Posterior vena cava (tissue), 2 donors: ENCODE measurements at places on chromosomes 1 and 21. TPM values are rescaled to one million over a fixed set of nuclear protein-coding genes. Genes with fewer than 3 reads are reported as not detected.
A peak's percentile ranks its signal among the peaks of the same experiment; 100 is the strongest.

ADORA1 gene
- 0.32 TPM for total RNA-seq

PLA2G2C gene
- total RNA-seq: 0.14 TPM

CELA3B gene
- total RNA-seq: not detected

LDLRAD1 gene
- total RNA-seq: not detected

FABP3 gene
- 142 TPM for total RNA-seq

SERPINC1 gene
- 0.65 TPM for total RNA-seq

TNFSF4 gene
- total RNA-seq: 0.57 TPM

DNA sequence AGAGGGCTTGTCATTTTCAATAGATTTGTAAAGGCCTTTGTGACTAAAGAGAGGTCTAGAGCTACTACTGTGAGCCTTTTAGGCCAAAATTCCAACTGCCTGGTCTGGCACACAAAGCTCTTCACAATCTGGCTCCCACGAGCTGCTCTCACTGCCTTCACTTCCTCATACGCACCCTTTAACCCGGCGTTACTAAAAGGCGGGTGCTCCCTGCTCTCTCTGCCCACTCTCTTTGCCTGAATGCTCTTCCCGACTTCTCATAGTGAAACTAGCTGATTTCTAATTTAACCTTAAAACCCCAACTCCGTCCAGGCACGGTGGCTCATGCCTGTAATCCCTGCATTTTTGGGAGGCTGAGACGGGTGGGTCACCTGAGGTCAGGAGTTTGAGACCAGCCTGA lies 14.2 kb downstream of the BSDC1 start:
- peak; percentile 12 for DNase-seq

DNA sequence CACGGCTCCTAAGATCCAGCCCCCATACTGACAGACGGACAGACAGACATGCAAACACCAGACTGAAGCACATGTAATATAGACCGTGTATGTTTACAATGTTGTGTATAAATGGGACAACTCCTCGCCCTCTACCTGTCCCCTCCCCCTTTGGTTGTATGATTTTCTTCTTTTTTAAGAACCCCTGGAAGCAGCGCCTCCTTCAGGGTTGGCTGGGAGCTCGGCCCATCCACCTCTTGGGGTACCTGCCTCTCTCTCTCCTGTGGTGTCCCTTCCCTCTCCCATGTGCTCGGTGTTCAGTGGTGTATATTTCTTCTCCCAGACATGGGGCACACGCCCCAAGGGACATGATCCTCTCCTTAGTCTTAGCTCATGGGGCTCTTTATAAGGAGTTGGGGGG lies 23.2 kb downstream of the TMEM53 start:
- no peak for DNase-seq

- no peak for DNase-seq
Measured at GRCh38 chr1:92786111-92786901, 1.4 kb upstream of the EVI5 start.

- no peak for DNase-seq
Measured at GRCh38 chr1:234083460-234083859, 179.0 kb downstream of the SLC35F3 start.

- no peak for DNase-seq
Measured at GRCh38 chr21:16258844-16259611, 529.2 kb downstream of the USP25 start.

GRCh38 chr1:144101397-144102045 lies 129.7 kb upstream of the FAM72C start:
- peak; percentile 91 for DNase-seq

DNA sequence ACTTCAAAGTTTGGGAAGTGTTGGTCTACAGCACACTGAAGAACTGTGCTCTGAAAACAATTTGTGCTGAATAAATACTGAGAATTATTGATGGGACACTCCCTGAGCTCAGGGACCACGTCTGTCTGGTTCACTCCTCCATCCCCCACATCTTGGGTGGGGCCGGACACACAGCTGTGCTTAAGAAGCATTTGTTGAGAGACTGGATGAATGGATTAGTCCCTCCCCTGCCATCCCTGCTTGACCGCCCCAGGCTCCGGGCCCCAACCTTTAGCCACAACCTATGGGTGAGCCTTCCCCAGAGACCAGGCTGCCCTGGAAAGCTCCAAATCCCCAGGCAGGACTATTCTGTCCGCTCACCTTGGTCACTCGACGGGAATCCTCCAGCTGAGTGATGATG lies 7.5 kb downstream of the TRIM63 start:
- no peak for DNase-seq

DNA sequence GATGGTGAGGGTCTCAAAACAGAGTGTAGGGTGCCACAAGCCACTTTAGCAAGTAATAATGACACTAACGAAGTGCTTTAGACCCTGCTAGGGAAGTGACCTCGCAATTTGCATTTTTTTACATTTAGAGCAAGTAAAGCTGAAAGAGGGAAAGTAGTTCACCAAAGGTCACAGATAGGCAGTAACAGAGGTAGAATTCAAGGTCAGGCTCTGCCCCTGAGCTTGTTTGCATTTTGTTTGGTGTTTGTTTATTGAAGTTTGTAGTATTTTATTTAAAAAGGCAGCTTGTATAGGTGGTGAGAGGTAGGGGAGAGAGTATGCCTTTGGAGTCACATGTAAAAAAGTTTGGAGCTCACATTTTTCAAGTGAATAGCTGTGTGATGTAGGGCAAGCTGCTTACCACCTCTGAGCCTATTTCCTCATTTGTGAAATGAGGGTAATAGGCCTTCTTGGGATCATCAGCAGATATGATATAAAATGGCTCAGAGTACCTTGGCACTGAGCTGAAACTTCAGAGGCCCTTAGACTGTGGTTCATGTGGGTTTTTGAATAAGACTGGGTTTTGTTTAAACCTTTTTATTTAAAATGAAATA lies 142.5 kb downstream of the TRABD2B start:
- DNase-seq: no peak

DNA sequence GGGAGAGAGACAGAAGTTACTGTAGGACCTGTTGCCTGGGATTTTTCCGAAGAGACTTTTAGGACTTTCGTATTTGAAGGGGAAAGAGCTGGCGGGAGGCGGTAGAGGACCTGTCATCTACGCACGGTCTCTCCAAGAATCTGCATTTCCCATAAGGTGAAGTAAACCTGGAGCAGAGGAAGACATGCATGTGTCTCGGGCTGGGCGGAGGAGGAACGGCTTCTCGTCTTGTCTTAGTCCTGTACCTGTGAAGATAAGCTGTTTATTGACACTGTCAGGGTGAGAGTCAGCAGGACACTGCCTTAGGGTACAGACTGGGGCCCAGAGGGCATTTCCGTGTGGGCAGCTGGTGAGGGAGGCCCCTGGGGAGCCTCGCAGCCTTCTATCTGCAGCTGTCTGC lies 123.4 kb upstream of the COL6A1 start:
- peak; percentile 60 for DNase-seq

DNA sequence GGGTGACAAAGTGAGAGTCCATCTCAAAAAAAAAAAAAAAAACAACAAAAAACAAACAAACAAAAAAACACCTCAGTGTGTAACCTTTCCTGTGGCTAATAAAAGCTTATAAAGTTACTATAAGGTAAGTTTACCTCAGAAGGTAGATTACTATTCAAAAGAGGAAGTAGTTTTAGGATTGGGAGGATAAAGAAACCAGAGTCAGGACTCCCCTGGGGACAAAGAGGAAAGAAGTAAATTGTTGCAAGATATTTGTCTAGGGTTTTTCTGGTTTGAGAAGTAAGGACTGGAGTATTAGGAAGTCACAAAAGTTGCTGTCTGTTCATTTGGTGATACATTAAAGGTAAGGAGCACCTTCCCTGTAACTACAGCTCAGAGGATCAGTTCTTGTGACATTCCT lies 23.8 kb upstream of the CENPF start:
- no peak for DNase-seq

GRCh38 chr1:91795591-91796389 lies 90.2 kb downstream of the TGFBR3 start:
- no peak for DNase-seq

GRCh38 chr1:58524353-58524945 lies 22.1 kb downstream of the OMA1 start:
- no peak for DNase-seq
